ENCODE measurements at places on chromosomes 4 and X. TPM values are rescaled to one million over a fixed set of nuclear protein-coding genes. Genes with fewer than 3 reads are reported as not detected.

The GLOD5 gene
- not detected for total RNA-seq

The YY2 gene
- 2.2 TPM for total RNA-seq

The MAGED4 gene
- total RNA-seq = 2.2 TPM

The GPM6B gene
- total RNA-seq = 16.6 TPM

The GABRQ gene
- not detected for total RNA-seq

The ALAS2 gene
- total RNA-seq = 2.5 TPM

The NLGN4X gene
- total RNA-seq = 2.1 TPM

The DSPP gene
- total RNA-seq = not detected

- H3K27me3 ChIP-seq = no peaks in the 10 kb centered on the region
- DNase-seq = no peak
- no peak overlapping the region for H3K4me3 ChIP-seq
- no peak overlapping the region for H3K27ac ChIP-seq
- no peaks in the 10 kb centered on the region for H3K36me3 ChIP-seq
- H3K4me1 ChIP-seq = no peaks in the 10 kb centered on the region
Measured at GRCh38 chrX:40411340-40412111, 169.2 kb upstream of the ATP6AP2 start.

DNA sequence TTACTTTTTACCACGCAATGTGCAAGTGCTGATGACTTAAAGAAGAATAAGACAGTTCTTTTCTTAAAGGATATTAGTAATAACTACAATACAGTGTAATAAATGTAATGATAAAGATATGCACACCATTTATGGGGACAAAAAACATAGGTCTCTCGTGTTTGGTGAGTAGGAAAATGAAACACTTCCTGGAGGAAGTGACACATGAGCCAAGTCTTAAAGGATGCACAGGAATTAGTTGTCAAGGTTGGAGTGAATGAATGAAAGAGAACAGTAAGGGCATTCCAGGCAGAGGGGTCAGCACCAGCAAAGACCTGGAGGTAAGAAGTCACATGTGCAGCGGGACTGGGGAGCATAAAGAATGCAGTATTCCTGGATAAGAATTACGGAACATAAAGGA is 112.7 kb downstream of the SH3RF1 start:
- no peaks in the 10 kb centered on the region for H3K36me3 ChIP-seq
- H3K27ac ChIP-seq = no peak overlapping the region
- no peaks in the 10 kb centered on the region for H3K27me3 ChIP-seq
- DNase-seq = no peak

- H3K36me3 ChIP-seq = no peaks in the 10 kb centered on the region
- no peak overlapping the region for H3K27ac ChIP-seq
- H3K27me3 ChIP-seq = no peaks in the 10 kb centered on the region
- no peak overlapping the region for H3K4me3 ChIP-seq
Measured at GRCh38 chrX:590693-591404, 39.7 kb upstream of the SHOX start.

DNA sequence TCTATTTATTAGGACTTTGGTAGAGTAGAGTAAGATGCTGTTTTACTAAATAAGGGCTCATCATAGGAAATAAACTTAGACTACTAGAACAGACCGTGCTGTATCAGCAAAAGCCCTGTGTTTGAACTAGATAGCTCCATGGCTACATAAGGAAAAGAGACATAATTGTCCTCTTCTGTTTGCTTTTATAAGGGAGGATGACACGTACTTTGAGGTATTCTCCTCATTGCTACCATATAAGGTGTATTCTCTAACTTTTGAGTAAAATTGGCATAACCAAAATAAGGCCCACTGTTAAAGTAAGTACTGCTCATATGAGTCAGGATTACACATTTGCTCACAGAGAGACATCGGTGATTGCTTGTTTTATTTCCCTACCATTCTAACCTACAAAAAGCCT is 64.3 kb downstream of the PDLIM5 start:
- no peak for DNase-seq
- H3K36me3 ChIP-seq = peaks cover 2% of the 10 kb centered on the region
- no peak overlapping the region for H3K27ac ChIP-seq
- H3K4me1 ChIP-seq = peaks cover 2% of the 10 kb centered on the region
- H3K27me3 ChIP-seq = no peaks in the 10 kb centered on the region

DNA sequence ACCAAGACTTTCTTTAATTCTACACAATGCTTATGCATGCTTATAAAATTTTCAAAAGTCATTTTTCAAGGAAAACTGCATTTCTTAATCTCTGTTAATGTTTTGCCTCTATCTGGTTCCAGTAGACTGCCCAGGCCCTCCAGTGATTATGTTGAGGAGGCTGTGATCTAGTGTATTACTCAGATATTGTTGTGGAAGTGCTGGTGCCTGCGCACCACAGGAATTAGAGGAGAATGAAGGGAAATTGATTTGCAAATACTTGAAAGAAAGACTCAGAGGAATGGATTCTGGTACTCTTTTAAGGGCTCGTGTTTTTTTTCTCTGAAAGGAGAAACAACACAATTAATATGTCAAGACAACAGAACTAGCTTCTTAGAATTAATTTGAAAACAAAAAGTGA is 1015.1 kb downstream of the RPA4 start:
- H3K36me3 ChIP-seq = no peaks in the 10 kb centered on the region
- no peak overlapping the region for H3K27ac ChIP-seq
- no peak overlapping the region for H3K4me3 ChIP-seq
- DNase-seq = no peak
- no peaks in the 10 kb centered on the region for H3K27me3 ChIP-seq

GRCh38 chr4:71570492-71570891 is 213.4 kb downstream of the GC start:
- no peak overlapping the region for H3K27ac ChIP-seq
- no peaks in the 10 kb centered on the region for H3K36me3 ChIP-seq

- peaks cover 2% of the 10 kb centered on the region for H3K36me3 ChIP-seq
- no peak overlapping the region for H3K27ac ChIP-seq
- H3K27me3 ChIP-seq = no peaks in the 10 kb centered on the region
- no peaks in the 10 kb centered on the region for H3K4me1 ChIP-seq
- H3K4me3 ChIP-seq = no peak overlapping the region
Measured at GRCh38 chr4:88674979-88675378, 22.6 kb downstream of the NAP1L5 start.

DNA sequence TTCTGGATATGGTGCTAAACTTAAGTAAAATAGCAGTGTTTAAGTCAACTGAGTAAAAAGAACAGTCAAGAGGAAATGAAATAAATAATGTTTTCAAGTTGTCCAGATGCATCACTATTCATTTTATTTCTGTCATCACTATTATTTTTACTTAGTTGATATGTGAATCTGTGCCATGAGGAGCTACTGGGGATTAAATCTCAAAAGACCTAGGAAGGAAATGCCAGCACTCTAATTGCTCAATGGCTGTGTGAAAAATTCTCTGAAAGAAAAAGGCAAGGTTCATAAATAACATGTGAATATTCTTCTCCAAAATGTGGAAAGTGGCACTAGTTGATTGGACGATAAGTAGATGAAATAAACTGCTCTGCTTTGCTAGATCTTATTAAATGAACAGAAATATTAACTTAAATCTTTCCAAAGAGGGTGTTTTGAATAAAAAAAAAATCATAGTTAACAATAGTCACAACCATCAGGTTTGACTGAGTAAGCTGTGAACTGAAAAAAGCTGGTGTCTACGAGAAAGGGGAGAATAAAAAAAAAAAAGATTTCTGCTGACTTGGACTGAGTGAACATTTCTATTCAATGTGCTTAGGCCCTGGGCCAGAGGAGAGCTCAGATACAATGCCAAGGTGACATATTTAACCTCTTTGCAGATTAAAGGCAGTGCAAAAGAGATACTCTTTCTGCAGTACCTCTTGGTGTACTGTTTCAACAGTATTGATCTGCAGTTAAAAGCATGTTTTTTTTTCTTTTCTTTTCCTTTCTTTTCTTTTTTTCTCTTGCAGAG is 1.6 kb downstream of the SPARCL1 start:
- peak overlapping the region; percentile 97 for H3K27ac ChIP-seq
- peak overlapping the region; percentile 84 for H3K4me3 ChIP-seq
- H3K27me3 ChIP-seq = no peaks in the 10 kb centered on the region
- no peaks in the 10 kb centered on the region for H3K36me3 ChIP-seq
- no peak for DNase-seq
- H3K4me1 ChIP-seq = peaks cover 1% of the 10 kb centered on the region

GRCh38 chr4:3128976-3129375 is 54.5 kb downstream of the HTT start:
- no peak for DNase-seq
- no peak overlapping the region for H3K27ac ChIP-seq
- H3K27me3 ChIP-seq = no peaks in the 10 kb centered on the region
- peaks cover 7% of the 10 kb centered on the region for H3K36me3 ChIP-seq
- no peaks in the 10 kb centered on the region for H3K4me1 ChIP-seq

DNA sequence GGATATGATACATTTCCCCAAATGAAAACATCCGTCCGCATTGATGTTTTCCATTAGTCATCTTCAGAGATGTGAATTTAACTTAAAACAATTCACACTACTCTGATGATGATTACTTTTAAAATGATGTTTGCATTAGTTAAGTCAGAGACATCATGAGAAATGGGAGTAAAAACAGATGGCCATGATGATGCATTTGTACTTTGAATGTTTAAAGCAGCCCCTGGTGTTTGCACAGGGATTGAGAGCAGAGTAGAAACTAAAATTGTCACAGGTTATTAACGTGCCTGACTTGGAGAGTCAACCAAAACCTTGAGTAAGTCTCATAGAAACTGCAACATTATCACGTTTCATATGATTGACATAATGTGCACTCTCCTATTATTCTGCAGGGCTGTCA is 117.2 kb downstream of the CFAP299 start:
- H3K4me3 ChIP-seq = no peak overlapping the region
- H3K27ac ChIP-seq = no peak overlapping the region
- no peaks in the 10 kb centered on the region for H3K36me3 ChIP-seq
- H3K27me3 ChIP-seq = peaks cover 2% of the 10 kb centered on the region
- H3K4me1 ChIP-seq = no peaks in the 10 kb centered on the region

DNA sequence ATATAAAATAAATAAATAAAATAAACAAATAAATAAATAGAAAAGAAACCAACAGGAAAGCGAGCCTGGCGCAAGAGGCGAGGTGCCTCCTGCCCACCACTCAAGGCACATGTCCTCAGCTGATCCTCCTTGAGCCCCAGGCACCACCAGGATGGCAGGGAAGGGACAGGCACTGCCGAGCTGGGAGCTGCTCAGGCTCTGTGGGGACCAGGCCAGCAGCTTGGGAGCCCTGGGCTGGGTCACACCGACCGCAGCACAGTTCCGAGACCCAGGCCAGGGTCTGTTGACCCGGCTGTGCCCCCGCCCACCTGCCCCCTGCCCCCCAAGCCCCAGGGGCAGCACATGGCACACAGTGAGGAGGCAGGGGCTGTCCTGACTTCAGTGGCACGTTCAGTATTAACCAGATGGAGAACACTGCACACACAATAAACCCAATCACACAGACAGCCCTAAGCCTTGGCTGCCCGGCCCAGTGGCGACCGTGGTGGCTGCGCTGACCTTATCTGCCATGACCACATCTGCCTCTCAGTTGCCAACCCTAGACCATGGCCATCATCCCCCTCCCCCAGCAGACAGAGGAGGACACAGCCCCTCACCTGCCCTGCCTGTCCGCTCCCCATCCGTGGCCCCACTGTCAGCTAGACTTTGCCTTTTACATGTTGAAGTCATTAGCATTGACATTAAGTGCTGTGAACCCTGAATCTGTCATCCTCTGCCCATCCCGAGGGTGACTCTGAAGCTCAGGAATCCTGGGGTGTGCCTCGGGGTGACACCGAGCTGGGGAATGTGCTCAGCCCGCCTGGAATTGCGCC is 2.9 kb upstream of the TREX2 start:
- H3K27me3 ChIP-seq = no peaks in the 10 kb centered on the region
- H3K36me3 ChIP-seq = peaks cover 1% of the 10 kb centered on the region
- no peak overlapping the region for H3K4me3 ChIP-seq
- peak; percentile 73 for DNase-seq

DNA sequence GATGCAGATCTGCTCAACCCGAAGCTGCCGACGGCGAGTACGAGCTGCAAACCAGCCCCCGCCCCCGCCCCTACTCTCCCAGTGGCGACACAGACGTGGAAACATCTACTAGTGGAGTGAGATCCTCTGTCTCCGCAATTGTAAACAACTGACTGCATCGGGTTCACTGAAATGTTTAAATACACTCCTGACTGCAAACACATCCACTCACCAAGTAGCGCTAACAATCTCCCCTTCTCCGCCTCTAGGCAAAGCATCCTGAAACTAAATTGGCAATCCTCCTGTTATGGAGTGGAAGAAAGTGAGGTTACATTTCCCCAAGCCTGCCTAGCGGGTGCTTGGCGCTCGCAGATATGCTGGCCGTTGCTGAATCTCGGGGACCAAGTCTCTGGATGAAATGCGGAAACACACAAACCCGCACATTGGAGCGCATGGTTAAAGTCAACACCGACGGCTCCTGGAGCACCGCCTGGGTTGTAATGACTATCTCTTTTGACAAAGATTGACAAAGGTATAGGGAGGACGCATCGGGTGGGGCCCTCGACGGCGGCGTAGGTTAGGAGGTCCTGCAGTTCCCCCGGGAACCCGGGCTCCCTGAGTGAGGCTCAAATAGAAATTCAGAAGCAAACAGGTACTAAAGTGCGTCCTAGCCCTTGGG is 117.0 kb upstream of the TEX13C start:
- no peak overlapping the region for H3K4me3 ChIP-seq
- H3K36me3 ChIP-seq = no peaks in the 10 kb centered on the region
- H3K27me3 ChIP-seq = no peaks in the 10 kb centered on the region
- no peaks in the 10 kb centered on the region for H3K4me1 ChIP-seq
- DNase-seq = peak; percentile 40

DNA sequence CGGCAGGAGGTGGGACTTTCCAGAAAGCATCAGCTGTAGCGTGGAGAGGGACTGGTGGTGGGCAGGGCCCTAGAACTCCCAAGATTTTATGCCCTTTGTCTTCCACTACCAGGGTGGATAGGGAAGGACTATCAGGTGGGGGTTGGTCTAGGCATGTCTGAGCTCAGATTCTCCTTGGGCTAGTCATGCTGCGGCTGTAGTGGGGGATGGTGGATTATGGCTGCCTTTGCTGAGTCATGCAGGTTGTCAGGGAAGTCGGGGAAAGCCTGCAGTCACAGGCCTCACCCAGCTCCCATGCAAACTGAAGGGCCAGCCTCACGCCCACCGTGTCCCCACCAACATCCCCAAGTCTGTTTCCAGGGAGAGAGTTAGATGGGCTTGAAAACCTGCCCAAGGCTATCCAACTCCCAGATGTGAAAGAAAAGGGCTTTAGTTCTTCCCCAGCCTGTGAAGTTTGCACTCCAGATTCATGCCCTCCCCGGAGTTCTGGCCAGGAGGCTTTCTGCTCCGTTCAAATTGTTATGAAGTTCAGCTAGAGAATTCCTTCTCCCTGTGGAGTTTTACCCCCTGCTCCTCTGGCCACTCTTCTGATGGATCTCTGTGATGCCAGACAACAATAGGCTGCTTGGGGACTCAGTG is 13.4 kb upstream of the MEPE start:
- H3K27me3 ChIP-seq = no peaks in the 10 kb centered on the region
- no peak overlapping the region for H3K27ac ChIP-seq
- DNase-seq = no peak
- no peaks in the 10 kb centered on the region for H3K4me1 ChIP-seq
- no peak overlapping the region for H3K4me3 ChIP-seq

GRCh38 chrX:107978707-107979307 is 3.4 kb downstream of the TEX13B start:
- DNase-seq = no peak
- H3K27ac ChIP-seq = no peak overlapping the region
- H3K4me3 ChIP-seq = no peak overlapping the region
- H3K4me1 ChIP-seq = no peaks in the 10 kb centered on the region

- no peaks in the 10 kb centered on the region for H3K27me3 ChIP-seq
- no peaks in the 10 kb centered on the region for H3K36me3 ChIP-seq
- DNase-seq = no peak
Measured at GRCh38 chrX:76148041-76148665, 24.7 kb upstream of the PBDC1 start.

- peaks cover 2% of the 10 kb centered on the region for H3K36me3 ChIP-seq
- DNase-seq = no peak
- H3K27ac ChIP-seq = no peak overlapping the region
- no peaks in the 10 kb centered on the region for H3K4me1 ChIP-seq
- H3K27me3 ChIP-seq = no peaks in the 10 kb centered on the region
- H3K4me3 ChIP-seq = no peak overlapping the region
Measured at GRCh38 chrX:72540318-72540717, 32.3 kb downstream of the HDAC8 start.

Data from aorta (tissue), 5 donors.